ENCODE measurements at places on chromosomes 1 and 21. TPM values are rescaled to one million over a fixed set of nuclear protein-coding genes. Genes with fewer than 3 reads are reported as not detected.

GRCh38 chr1:171207377-171207776 is 22.3 kb downstream of the FMO2 start:
- H3K4me1 ChIP-seq = no peaks in the 10 kb centered on the region
- H3K4me3 ChIP-seq = no peak overlapping the region
- DNase-seq = no peak
- H3K27ac ChIP-seq = no peak overlapping the region
- H3K36me3 ChIP-seq = no peaks in the 10 kb centered on the region

GRCh38 chr1:56414728-56415224 is 164.6 kb downstream of the PLPP3 start:
- no peak overlapping the region for H3K4me3 ChIP-seq
- H3K4me1 ChIP-seq = no peaks in the 10 kb centered on the region
- H3K27me3 ChIP-seq = peaks cover 5% of the 10 kb centered on the region
- H3K36me3 ChIP-seq = no peaks in the 10 kb centered on the region

DNA sequence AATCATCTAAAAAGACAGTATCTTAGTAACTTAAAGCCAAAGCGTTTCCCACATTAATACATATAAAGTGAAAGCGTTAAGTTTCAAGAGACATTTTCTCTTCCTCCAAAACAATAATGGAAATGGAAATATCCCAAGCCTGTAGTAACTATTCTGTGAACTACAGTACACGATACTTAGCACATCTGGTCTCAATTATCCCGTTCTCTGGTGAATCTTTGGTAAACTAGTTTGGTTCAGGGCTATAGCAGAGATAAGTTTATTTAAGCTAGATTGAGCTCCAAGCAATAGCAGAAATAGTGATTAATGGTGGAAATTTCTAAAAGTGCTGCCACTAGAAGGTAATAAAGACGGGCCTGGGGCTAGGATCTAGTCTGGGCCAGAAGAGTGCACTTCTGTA is 55.2 kb downstream of the PCNX2 start:
- H3K4me1 ChIP-seq = peaks cover 6% of the 10 kb centered on the region
- H3K4me3 ChIP-seq = no peak overlapping the region
- DNase-seq = peak; percentile 17
- H3K36me3 ChIP-seq = no peaks in the 10 kb centered on the region

GRCh38 chr1:165858967-165859845 is 31.8 kb downstream of the UCK2 start:
- no peak for DNase-seq
- H3K27me3 ChIP-seq = no peaks in the 10 kb centered on the region
- no peak overlapping the region for H3K27ac ChIP-seq
- H3K36me3 ChIP-seq = no peaks in the 10 kb centered on the region
- H3K4me1 ChIP-seq = peaks cover 23% of the 10 kb centered on the region

DNA sequence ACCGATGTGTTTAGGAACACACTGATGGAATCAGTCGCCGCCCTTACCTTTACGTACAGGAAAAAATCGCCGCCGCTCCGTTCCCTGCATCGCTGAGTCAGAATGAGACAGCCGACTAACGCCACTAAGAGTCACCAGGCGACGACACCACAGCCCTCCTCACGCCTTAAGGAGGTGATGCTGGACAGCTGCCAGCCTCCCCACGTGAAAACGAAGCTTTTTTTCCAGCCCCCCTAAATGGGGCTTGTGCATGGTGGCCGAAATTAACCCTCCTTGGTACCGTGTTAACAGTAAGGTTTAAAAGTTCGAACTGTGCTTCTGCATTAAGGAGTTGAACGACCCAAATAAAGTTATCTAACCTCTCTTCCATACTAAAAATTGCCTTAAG is 511 bp downstream of the DNTTIP2 start:
- peak overlapping the region; percentile 97 for H3K27ac ChIP-seq
- peak overlapping the region; percentile 89 for H3K4me3 ChIP-seq
- DNase-seq = peak; percentile 22

- H3K36me3 ChIP-seq = peaks cover 3% of the 10 kb centered on the region
- DNase-seq = no peak
- H3K27me3 ChIP-seq = no peaks in the 10 kb centered on the region
- peaks cover 9% of the 10 kb centered on the region for H3K4me1 ChIP-seq
- H3K27ac ChIP-seq = no peak overlapping the region
These were observed 3.9 kb downstream of the FAM229A start for GRCh38 chr1:32358435-32358834.

DNA sequence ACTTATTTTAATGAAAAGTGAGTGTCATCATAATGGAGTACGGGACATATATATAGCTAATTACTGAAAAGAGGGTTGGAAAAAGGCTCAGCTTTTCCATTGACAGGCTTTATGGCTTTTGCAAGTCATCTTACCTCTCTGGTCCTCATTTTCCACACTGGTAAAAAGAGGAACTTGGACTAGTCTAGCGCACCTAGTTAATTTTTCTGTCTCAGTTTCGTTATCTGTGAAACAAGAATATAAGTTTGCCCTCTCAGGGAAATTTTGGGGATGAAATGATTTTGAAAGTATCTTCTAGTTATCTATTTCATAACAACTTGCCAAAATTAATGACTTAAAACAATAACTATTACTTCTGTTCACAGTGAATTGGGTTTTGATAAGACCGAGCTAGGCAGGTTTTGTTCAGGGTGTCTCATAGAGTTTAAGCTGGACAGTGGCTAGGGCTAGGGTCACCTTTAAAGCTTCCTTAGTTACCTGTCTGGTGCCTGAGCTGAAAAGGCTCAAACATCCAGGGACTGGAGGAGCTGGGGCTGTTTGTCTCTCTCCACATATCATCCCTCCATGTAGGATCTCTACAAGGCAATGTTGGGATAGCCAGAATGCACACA is 91.7 kb downstream of the TYW3 start:
- H3K27ac ChIP-seq = no peak overlapping the region
- peaks cover 17% of the 10 kb centered on the region for H3K27me3 ChIP-seq
- H3K36me3 ChIP-seq = no peaks in the 10 kb centered on the region
- H3K4me3 ChIP-seq = no peak overlapping the region

CDCA8 gene
- total RNA-seq = 64.7 TPM

CPT2 gene
- total RNA-seq = 17.0 TPM

PIGR gene
- not detected for total RNA-seq
